ENCODE measurements at places on chromosomes 11 and 22.

DNA sequence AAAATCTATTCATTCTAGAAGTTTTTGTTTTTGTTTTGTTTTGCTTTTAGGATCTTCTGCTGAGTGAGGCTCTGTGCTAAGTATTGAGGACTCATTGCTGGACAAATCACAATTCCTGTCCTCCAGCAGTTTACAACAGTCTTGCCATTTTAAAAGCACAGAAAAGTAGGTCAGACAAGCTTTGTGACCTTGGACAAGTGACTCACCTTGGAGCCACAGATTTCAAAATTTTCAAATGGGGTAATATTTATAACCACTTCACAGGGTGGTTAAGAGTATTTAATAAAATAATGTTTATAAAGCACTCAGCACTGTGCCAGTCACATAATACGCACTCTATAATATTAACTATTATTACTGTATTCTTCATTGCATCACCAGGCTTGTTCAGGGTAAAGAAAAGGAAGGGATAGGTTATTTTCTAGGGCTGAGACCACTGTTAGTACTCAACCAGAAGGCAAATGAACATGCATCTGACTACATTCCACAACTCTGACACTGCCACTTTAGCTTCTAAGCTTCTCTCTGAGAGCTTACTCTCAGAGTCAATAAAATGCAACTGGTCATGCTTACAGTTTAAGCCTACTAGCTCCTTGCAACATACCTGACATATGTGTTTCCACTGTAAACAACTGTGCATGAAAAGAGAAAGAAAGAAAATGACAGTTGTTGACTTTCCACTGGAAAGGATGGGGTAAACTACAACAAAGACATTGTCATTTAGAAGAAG, 63.2 kb upstream of the FIBIN start:
- DNase-seq, result no peak

DNA sequence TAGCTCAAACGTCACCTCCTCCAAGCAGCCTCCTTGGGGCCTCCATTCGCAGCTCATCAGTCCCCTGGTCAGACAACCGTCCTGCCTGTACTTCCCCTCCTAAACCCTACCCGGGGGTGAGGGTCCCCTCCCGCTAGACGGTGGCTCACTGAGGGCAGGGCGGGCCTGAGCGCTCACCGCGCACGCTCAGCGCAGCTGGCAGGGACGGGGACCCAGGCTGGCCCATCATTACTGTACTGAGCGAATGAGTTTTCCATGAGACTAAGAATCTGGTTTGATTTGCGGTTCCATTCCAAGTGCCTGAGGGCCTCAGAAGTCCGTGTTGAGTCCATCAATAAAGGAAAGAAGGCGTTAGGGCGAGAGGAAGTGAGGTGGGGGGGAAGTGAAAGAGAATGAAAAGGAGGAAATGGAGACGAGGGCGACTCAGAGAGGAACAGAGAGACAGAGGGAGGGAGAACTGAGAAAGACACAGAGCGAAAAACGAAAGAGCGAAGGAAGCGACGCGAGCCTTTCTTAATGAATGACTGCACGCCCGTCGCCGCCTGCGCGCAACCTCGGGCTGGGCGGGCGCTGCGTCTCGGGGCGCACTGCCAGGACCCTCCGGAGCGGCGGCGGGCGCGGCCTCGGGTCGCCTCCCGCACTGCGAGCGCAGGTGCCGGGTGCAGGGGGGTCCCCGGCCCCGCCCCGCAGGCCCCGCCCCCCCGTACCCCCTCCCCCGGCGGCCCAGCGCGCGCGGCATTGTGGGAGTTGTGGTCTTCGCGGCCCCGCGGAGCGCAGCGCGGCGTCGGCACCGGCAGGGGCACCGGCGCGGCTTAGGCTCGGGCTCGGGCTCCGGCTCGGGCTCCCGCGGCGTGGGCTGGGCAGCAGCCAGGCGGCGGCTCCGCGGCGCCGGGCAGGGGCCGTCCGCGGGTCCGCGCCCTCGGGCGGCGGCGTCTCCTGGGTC, at the start of gene ASPHD2:
ASPHD2 (plus strand) TSS at position 746 of the 943 bp plus-strand sequence. CDS start 4,356 bp downstream, outside the sequence.
- DNase-seq, result peak; percentile 86

GRCh38 chr11:124793466-124794278, 6.5 kb downstream of the MSANTD2 start:
- no peak for DNase-seq

GRCh38 chr11:119081682-119082260, 2.9 kb upstream of the HMBS start:
- no peak for DNase-seq

- no peak for DNase-seq
Measured at GRCh38 chr11:62705413-62705812, 1.8 kb downstream of the BSCL2 start.

- DNase-seq, result peak; percentile 53
Measured at GRCh38 chr11:61120706-61121191, 18.5 kb downstream of the CD5 start.

DNA sequence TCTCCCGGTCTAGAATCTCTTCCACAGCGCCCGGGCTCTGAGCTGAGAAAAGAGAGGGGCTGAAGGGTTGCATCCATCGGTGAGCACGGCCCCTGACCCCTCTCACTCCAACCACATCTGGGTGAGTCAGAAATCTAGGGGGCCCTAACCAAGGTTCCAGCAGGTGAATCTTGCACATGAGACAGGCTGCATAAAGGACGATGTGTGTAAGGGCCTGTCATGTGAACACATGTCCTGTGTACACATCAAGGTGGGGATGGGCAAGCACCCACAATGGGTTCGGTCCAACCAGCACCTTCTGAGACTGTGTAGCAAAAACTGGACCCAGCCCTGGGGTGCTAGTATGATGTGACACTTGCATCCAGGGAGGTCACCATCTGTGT, 1.2 kb downstream of the BET1L start:
- no peak for DNase-seq

Measured in activated naive CD4-positive, alpha-beta T cell treated with anti-CD3 and anti-CD28 coated beads, Interleukin-2, amount 50 U/mL, for 16 hours (primary cell).